Stimulated activated CD4-positive, alpha-beta T cell treated with anti-CD3 and anti-CD28 coated beads, Interleukin-1b, Interleukin-23, amount 100 ng/mL, for 4 hours (primary cell): ENCODE measurements at places on chromosomes 2 and 18.

DNA sequence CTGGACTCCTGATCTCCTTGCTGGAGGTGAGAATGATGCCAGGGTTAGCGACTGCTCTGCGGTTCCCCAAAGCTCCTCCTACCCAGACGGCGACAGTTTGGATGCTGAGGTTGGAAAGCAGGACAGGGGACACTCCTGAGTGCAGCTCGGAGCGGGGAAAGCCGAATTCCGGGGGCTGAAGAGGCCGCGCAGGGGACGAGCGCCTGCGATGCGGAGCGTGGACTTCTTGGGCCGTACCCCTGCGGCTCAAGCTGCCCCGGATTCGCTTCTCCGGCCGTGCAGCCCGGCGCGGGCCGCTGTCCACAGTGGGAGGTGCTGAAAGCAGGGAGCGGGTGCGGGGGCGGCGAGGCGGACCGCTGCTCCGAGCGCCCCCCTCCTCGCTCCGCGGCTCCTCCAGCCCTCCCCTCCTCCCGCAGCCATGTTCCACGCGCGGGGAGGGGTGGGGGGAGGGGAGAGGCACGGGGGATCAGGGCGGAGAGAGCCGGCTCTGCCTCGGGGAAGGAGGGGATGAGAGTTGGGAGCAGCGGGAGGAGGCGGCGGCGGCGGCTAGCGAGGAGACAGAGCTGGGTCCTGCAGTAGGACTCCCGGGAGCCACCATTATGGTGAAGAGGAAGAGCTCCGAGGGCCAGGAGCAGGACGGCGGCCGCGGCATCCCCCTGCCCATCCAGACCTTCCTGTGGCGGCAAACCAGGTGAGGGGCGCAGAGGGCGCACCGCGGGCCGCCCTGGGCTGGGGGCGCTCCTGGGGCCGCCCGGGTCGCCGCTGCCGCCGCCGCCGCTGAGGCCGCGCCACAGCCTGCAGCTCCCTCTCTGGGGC, at the start of gene UNC80:
UNC80 (plus strand) TSS at position 359 of the 816 bp plus-strand sequence; CDS start at position 600, 241 bp downstream.
- no peak for DNase-seq

GRCh38 chr18:3647636-3648035, 197.7 kb downstream of the TGIF1 start:
- DNase-seq = no peak

GRCh38 chr2:5528706-5529105, 163.5 kb upstream of the SOX11 start:
- no peak for DNase-seq

GRCh38 chr2:204900910-204901309, 355.6 kb downstream of the PARD3B start:
- no peak for DNase-seq

DNA sequence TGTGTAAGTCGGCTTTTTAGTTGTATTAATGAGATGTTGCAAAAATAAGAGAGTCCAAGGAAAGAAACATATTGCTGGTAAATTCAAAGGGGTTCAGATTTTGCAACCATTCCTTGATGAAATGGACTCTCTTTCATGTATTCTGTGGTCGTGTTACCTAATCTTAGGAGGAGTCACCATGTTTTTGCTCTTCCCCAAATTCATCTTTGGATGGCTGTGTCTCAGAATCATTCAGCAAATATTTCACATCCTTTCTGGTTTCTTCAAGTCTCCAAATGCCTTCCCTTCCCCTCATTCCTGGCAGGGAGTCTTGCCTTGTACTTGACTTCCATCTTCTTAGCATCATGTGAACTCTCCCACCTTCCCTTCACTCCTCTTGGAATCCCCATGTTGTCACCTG, 66.1 kb downstream of the PTPRM start:
- DNase-seq = no peak

- no peak for DNase-seq
Observed at GRCh38 chr2:54704238-54704637, 19.2 kb upstream of the EML6 start.

- DNase-seq = no peak
Observed at GRCh38 chr2:199458806-199459285, 1.1 kb upstream of the SATB2 start.

DNA sequence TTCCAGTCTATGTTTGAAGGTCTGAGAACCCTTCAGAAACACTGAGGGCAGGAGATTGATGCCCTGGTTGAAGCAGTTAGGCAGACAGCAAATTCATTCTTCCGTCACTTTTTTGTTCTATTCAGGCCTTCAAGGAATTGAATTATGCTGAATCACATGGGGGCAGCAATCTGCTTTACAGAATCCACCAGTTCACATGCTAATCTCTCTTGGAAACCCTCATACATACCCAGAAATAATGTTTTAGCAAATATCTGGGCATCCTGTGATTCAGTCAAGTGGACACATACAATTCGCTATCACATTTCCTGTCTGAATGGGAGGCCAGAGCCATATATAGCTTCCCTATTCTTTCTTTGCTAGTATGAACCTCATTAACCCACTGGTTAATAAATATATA, 301.4 kb upstream of the CNTNAP5 start:
- DNase-seq = no peak

DNA sequence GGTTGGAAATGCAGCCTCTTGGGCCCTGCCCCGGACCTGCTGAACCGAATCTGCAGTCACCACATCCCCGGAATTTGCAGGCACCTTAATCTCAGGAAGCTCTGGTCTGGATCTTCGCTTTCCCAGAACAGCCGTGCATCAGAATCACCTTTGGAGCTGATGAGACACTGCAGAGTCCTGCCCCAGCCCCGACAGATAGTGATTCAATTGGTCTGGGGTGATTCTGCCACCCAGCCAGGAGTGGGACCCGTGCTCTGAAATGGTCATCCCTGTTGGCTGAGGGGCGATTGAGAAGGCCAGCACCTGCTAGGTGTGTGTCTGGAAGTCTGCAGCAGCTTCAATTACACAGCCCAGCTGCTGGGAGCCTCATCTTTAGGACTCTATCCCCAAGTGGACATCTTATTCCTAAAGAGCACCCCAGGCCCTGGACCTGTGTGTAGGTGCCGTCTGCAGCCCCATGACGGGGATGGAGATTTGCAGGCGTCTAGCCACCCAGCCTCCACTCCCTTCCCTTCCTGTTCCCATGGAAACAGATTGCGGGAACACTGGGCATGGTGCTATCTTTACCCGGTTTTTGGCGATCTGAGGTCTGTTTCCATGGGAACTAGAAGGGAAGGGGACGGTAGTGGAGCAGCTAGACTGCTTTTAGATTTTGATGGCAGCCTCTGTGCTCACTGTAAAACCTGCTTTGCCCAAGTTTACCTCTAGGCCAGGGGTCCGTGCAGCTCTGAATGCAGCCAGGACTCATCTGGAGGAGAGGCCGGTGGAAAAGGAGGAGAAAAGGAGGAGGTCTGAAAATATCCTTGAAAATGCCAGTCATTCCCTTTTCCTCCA, 156.1 kb downstream of the LDLRAD4 start:
- no peak for DNase-seq

- no peak for DNase-seq
Observed at GRCh38 chr2:44952143-44952805, 10.8 kb downstream of the SIX3 start.

GRCh38 chr2:213162516-213163118, 11.2 kb upstream of the IKZF2 start:
- no peak for DNase-seq

- no peak for DNase-seq
Observed at GRCh38 chr2:1173528-1173927, 222.9 kb downstream of the SNTG2 start.

DNA sequence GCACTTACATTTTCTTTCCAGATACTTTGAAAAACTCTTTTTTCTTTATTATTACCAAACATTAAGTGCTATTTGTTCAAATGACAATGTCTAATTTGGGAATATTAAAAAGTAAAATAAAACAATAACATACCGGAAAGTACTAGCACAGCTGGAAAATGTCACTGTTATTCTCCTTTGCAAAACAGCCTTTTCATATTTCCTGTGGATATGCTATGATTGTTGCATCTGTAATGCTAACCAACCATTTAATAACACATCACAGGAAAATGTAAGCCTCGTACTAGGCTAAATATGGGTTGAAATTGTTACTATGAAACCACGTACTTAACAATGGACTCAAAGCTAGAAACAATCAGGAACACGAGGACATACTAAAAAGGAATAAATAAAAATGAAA, 298.1 kb downstream of the CBLN2 start:
- DNase-seq = no peak

GRCh38 chr2:12716032-12716281, 779 bp upstream of the TRIB2 start:
- peak; percentile 80 for DNase-seq

- no peak for DNase-seq
Observed at GRCh38 chr2:144030791-144031190, 489.1 kb downstream of the ZEB2 start.

- no peak for DNase-seq
Observed at GRCh38 chr2:232075080-232075479, 113.6 kb downstream of the DIS3L2 start.

- no peak for DNase-seq
Observed at GRCh38 chr2:71253476-71253875, 26.6 kb upstream of the PAIP2B start.

DNA sequence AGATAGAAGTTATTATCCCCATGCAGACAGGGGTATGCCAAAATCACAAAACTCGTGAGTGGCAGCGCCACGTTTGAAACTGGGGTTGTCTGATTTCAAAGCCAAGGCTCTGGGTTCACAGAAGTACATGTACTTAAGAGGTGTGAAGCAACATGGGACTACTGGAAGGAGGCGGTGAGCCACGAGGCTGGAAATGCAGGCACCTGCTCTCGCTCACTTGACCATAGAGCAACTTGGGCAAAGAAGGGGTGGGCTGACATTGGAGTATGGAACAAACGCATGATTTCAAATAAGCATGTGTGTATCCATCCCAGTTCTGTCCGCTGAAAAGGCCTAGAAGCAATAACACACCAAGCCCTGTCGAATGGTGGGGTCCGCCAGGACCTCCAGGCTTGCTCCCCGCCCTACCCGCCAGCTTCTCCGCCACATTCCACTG, 593 bp upstream of the ACTR2 start:
- no peak for DNase-seq

GRCh38 chr2:118841828-118842461, 5.5 kb downstream of the EN1 start:
- no peak for DNase-seq

DNA sequence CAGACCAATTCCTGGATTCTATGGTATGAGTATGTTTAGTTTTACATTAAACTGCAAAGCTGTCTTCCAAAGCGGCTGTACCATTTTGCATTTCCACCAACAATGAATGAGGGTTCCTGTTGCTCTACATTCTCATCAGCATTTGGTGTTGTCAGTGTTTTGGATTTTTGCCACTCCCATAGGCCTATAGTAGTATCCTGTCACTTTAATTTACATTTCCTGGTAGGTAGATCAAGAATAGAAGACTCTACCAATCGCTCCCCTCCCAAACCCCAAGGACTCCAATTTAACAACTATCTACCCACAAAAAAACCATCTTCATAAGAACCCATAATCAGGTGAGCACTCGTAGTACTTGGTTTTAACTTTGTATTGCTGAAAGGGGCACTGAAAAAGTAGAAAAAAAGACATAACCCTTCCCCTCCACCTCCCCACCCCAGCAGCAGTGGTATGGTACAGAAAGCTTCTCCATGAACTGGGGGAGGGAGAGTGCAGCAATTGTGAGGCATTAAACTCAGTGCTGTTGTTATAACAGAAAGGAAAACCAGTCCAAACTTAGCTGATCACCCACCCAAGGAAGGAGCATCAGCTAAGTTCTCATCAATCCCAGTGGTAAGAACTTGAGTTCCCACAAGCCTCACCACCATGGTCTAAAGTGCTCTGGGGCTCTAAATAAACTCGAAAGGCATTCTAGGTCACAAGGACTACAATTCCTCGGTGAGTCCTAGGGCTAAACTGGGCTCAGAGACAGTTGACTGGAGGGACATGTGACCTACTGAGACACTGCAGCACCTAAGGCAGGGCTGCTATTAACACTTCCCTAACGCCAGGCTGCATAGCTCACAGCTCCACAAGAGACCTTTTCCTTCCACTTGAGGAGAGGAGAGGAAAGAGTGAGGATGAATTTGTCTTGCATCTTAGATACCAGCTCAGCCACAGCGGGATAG, 35.5 kb upstream of the CYTIP start:
- no peak for DNase-seq

- DNase-seq = no peak
Observed at GRCh38 chr2:171728989-171729951, 42.0 kb downstream of the DYNC1I2 start.

DNA sequence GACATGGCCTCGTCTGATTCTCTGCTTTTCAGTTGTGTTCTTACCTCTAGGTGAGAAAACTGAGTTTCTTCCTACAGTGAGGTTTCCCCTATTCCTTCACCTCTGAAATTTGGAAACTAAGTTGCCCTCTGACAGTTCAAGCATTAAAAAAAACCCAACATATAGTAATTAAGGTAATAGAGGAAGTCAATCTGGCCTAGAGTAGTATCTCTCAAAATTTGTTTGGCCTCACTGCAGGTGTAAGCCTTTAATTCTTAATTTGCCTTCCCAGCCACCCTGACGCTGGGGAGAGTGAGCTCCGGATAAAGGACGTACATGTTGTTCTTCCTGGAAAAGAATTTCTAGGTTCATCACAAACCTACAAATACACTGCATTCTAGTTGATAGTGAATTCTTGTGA, 1.4 kb downstream of the CAD start:
- no peak for DNase-seq

DNA sequence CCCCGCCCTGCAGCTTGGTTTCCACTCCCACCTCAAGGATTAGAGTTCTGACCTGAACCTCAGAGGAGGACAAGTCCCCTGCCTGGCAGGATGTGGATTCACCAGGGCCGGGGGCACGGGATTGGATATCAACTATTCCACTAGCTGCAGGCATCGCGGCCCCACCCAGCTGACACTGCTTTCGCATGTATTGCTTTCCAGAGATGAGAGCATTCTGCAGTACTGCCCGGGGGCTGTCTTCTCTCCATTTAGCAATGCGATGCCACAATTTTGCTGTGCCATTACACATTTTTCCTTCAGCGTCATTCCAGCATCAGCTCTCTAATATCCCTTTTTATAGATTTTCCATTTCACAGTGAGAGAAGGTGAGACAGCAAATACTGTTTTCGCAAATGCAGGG, 42.0 kb downstream of the CTIF start:
- no peak for DNase-seq

- DNase-seq = no peak
Observed at GRCh38 chr2:132542953-132543569, 126.5 kb downstream of the GPR39 start.

GRCh38 chr18:25533218-25533617, 181.3 kb upstream of the ZNF521 start:
- DNase-seq = no peak

GRCh38 chr2:207165121-207166038, at the start of gene KLF7:
Gene KLF7, minus strand, starts transcription at chr2:207165948. Its CDS starts 380 bp downstream, at chr2:207165568.
- DNase-seq = peak; percentile 45

GRCh38 chr2:225494100-225494459, 94.6 kb downstream of the NYAP2 start:
- DNase-seq = no peak

DNA sequence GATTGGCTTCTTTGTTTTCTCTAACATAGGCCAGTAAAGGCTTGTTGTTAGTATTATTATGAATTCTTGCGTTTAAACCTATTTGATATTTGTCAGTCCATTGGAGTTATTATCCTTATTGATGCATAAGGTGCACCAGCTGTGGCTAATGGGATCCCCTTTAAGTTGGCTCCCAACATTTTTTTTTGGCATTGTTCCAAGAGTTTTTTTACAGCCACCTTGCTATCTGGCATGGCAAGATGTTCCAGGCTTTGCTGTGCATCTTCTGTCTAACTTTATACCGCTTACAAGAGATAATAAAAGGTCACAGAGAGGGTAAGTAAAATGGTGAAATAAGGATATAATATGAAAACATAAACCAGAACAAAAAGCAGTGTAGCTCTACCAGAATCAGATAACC, 157.5 kb upstream of the TACR1 start:
- no peak for DNase-seq
